ENCODE measurements at places on chromosomes 6 and 20. TPM values are rescaled to one million over a fixed set of nuclear protein-coding genes. Genes with fewer than 3 reads are reported as not detected.

Gene STXBP5
- 16.6 TPM for total RNA-seq

- peak; percentile 55 for DNase-seq
- no peak overlapping the region for H3K27ac ChIP-seq
- H3K27me3 ChIP-seq, result no peaks in the 10 kb centered on the region
- no peaks in the 10 kb centered on the region for H3K36me3 ChIP-seq
- H3K4me1 ChIP-seq, result peaks cover 11% of the 10 kb centered on the region
These were observed 381.0 kb upstream of the SASH1 start for GRCh38 chr6:147961481-147962141.

Gene DEFB132
- not detected for total RNA-seq

DNA sequence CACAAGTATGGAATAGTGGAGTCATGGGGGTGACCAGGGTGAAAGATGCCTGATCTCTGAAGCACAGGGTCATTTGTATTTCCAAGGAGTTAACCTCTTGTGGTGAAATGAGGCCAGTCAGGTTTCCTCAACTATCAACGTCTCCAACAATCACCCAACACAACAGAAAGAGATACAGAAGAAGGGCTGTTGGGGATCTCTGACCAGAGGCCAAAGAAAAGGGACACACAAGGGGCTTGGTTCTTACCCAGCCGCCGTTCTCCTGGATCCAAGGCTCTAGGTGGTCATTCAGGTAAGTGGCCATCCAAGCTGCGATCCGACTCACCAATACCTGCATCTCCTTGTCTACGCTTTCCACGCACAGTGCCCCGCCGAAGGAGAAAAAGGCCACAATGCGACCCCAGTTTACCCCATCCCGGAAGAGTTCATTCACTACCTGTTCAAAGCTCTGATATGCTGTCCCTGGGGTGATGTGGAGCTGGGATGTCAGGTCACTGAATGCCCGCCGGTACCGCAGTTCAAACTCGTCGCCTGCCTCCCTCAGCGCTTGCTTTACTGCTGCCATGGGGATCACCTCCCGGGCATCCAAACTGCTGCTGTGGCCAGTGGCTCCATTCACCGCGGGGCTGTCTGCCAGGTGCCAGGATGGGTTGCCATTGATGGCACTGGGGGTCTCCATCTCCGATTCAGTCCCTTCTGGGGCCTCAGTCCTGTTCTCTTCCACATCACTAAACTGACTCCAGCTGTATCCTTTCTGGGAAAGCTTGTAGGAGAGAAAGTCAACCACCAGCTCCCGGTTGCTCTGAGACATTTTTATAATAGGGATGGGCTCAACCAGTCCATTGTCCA lies 1.0 kb downstream of the BCL2L1 start:
- no peak for DNase-seq
- H3K4me3 ChIP-seq, result peak overlapping the region; percentile 83
- H3K27ac ChIP-seq, result peak overlapping the region; percentile 98
- peaks cover 31% of the 10 kb centered on the region for H3K4me1 ChIP-seq

GRCh38 chr6:13907614-13908215 lies 17.0 kb upstream of the RNF182 start:
- no peaks in the 10 kb centered on the region for H3K4me1 ChIP-seq
- no peak overlapping the region for H3K4me3 ChIP-seq
- H3K27ac ChIP-seq, result no peak overlapping the region
- H3K27me3 ChIP-seq, result no peaks in the 10 kb centered on the region
- DNase-seq, result no peak

Gene ABRACL
- 19.8 TPM for total RNA-seq

DNA sequence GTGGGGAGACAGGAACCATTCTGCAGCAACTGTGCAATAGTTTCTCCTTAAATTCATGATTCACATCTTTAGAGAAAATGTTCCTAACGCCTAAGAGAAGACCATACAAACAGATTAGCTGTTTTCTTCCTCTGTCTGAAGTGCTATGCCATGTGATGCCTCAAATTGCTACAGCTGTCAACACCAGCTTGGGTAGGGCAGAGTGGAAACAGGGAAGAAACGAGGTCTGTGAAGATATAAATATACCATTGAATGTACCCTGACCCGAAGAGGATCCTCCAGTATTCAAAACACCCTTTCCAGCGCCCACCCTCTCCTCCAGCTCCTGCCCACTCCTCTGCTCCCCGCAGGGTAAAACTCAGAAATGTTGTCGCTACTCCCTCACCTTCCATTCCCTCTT lies 40.3 kb upstream of the PRND start:
- H3K4me3 ChIP-seq, result no peak overlapping the region
- no peaks in the 10 kb centered on the region for H3K36me3 ChIP-seq
- DNase-seq, result no peak
- no peaks in the 10 kb centered on the region for H3K27me3 ChIP-seq
- H3K4me1 ChIP-seq, result no peaks in the 10 kb centered on the region

Gene LAMP5
- 3.3 TPM for total RNA-seq

- no peak overlapping the region for H3K27ac ChIP-seq
- no peaks in the 10 kb centered on the region for H3K36me3 ChIP-seq
- no peaks in the 10 kb centered on the region for H3K27me3 ChIP-seq
- no peaks in the 10 kb centered on the region for H3K4me1 ChIP-seq
- no peak for DNase-seq
- H3K4me3 ChIP-seq, result no peak overlapping the region
These were observed 99.5 kb downstream of the IPCEF1 start for GRCh38 chr6:154257067-154257466.

GRCh38 chr20:48298851-48299484 lies 513.7 kb upstream of the SULF2 start:
- no peak overlapping the region for H3K27ac ChIP-seq
- H3K4me1 ChIP-seq, result no peaks in the 10 kb centered on the region
- no peaks in the 10 kb centered on the region for H3K27me3 ChIP-seq
- H3K36me3 ChIP-seq, result no peaks in the 10 kb centered on the region
- no peak overlapping the region for H3K4me3 ChIP-seq

Gene NMBR
- 0.18 TPM for total RNA-seq

- no peaks in the 10 kb centered on the region for H3K36me3 ChIP-seq
- no peak overlapping the region for H3K27ac ChIP-seq
These were observed 259.2 kb downstream of the PRKN start for GRCh38 chr6:162468326-162468725.

Gene CALHM4
- total RNA-seq, result not detected

Gene EFCAB8
- total RNA-seq, result 0.83 TPM

Gene OOEP
- 0.98 TPM for total RNA-seq
